ENCODE measurements at places on chromosomes 12 and 14.

GRCh38 chr14:51084962-51085361 lies 9.9 kb downstream of the TRIM9 start:
- no peak for DNase-seq

DNA sequence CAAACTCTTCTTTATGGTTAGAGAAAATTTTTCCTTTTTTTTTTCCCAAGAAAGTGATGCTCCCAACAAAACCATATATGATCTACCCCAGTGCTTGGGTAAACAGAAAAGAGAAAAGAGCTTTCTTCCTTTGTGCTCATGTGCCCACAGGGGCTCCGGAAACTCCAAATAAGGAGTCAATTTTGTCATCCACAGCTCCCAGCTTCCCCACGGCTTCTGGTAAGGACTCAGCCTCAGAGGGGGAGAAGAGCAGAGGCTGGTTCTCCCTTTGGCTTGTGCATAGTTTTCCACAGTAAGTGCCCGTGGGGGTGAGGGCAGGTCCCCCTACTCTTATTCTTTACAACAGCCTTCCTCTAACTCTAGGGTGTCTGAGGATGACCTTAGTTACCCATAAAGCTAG lies 13.3 kb upstream of the RGS6 start:
- DNase-seq = no peak

DNA sequence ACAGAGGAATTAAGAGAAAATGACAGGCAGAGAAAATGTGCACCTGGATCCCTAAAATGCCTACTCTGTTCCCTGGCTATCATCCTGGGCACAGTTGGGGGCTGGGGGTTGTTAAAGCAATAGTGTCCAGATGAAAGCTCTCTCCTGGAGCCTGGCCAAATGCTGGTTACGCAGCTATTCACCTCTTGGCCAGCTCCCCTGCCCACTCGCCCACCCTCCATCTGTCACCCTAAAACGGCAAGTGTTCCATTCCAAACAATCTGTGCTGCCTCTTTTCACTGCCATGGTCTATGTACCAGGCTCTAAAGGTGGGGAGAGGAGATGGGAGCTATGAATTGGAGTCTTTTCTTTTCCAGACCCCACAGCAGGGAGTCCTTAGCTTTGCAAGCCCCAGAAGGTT lies 24.7 kb upstream of the NPFF start:
- DNase-seq = no peak

DNA sequence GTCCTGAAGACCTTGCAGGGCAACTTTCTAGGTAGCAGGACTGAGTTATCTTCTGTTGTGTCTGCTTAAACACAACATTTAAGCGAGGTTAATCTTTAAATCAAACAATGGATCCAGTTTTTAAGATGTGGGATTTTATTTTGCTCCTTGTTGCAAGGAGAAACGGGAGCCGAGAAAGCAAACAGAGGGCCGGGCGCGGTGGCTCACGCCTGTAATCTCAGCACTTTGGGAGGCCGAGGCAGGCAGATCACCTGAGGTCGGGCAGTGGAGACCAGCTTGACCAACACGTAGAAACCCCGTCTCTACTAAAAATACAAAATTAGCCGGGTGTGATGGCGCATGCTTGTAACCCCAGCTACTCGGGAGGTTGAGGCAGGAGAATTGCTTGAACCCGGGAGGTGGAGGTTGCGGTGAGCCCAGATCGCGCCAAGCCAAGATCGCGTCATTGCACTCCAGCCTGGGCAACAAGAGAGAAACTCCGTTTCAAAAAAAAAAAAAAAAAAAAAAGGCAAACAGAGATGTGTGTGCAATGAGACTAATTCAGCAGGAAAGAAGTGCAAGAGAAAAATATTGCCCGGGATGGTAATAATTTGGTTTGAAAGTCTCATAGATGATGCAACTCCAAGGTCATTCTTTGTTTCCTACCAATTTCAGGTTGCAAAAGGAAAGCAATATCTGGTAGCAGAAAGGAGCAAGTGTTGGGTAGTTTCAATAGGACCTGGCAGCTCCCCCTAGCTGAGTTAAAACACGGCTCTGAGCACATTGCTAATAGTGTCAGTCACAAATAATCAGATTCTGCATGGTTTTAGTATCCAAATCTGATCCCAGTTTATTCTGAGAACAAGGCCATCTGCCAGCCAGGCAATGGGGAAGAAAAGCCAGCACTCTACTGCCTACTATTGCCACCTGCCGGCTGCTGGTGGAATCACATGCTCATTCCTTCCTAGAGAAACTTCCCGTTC lies 141.4 kb downstream of the PPM1H start:
- DNase-seq = peak; percentile 50

DNA sequence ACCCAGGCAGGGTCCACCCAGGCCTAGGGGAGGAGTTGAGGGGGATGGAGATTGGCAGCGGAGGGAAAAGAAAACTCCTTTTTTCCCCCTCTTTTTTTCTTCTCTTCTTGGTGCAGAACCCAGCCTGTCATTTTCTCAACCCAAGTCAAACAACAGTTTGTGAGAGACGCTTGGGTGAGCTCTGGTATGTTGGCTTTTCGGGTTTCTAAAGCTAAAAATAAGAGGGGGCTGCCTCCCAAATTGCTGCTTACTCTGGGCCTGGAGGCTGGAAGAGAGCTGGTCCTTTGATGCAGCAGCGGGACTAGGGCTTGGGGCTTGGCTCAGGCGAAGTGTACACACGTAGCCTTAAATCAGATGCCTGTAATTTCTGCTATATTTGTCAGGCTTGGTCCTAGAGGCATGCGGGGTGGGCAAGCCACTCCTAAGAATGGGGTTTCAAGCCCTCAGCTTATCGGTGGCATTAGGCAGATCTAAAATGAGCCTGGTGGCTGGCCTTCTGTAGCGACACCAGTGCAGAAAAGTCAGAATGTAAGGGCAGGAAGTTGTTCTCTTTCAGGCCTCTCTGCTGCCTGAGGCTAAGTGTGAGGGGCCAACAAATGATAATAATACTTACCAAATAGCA lies 816 bp upstream of the SLC8A3 start:
- no peak for DNase-seq

DNA sequence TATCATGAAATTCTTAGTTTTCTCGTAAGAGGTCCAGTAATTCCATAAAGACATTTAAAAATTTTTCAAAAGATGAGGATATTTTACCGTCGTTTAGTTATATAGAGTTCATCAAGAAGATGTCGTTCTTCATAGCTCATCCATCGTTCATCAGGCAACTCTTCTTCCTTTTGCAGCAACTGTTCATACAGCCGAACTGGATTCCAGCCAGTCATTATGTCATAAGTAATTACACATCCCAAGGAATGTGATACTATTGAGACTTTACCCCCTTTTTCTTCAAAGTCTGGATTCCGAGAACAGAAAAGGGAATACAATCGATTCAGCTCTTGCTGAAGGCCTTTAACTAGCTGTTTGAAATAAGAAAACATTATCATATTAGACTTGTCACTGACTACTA lies 90.3 kb downstream of the DDHD1 start:
- DNase-seq = no peak

DNA sequence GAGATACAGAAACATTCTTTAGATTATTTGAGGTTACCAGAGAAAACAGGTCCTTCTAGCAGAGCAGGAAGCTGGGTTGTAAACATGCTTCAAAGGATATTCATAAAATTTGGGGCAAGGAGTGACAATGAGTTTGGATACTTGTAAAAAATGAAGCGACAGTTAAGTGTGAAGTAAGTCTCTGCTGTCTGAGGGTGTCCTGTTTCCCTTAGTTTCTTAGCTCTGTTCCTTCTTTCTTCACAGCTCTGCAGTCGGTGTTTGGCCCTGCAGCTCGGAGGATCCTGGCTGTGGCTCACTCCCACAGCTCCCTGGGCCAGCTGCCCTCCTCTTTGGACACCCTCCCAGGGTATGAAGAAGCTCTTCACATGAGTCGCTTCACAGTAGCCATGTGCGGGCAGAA lies 10.8 kb downstream of the TMEM52B start:
- no peak for DNase-seq

- DNase-seq = no peak
These were observed 145.2 kb upstream of the TMCC3 start for GRCh38 chr12:94795520-94795919.

DNA sequence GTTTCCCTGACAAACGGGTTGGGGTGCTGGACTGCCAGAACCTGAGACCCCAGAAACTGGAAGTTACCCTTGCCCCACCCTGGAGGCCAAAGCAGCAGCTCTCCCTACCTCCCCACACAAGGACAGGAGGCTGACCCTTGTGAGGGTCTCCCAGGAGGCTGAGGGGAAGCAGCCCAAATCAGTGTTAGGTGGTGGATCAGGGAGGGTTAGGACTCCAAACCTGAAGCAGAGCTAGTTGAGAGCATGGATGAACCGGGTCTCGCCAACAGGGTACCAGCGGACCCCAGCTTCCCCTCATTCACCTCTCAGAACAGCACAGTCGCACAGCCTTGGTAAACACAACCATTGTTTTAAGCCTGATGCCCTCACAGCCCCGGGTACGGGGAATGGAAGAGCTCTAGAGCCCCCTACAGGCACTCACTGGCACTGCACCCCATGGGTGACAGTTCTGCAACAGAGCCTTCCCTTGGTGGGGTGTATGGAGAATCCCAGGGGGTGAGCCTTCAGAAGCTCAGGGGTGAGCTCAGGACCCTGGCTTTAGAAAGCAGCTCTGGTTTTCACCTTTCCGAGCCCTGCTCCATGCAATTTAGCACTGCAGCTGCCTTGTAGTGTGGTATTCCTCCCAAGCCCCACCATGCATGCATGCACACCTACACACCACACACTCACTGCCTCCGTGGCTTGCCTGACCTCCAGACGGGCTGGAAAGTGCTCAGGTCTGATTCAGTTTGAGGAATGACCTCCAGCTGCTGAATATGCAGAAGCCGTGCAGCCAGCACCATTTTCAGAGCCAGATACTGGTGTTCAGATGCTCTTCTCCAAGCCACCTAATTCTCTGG lies 11.2 kb downstream of the ESRRB start:
- peak; percentile 57 for DNase-seq

GRCh38 chr12:99381992-99382391 lies 265.6 kb upstream of the GARIN6 start:
- DNase-seq = no peak

GRCh38 chr12:18153826-18154225 lies 63.8 kb upstream of the RERGL start:
- DNase-seq = no peak

DNA sequence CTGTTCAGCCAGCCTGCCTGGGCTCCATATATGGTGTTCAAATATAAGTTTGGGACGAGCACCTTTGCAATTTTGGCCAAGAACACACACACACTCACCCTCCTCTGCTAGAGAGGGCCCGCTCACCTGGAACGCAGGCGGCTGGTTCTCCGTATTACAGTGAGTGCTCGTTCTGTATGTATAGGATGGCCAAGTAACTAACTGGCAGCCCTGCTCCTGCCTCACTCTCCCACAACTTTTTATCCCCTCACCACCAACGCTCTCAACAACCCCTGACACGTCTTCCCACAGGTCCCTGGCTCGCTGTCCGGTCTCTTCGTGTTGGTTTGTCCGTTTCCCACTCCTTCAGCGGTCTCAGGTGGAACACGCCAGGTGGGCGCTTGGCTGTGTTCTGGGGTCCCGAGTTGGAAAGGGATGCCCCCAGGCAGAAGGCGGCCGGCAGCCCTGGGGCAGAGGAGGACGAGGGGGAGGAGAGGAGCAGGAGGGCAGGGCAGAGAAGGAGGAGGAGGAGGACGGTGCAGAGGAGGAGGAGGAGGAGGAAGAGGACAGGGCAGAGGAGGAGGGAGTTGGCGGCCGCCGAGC lies 398 bp upstream of the MSRB3 start:
- DNase-seq = no peak

- peak; percentile 86 for DNase-seq
These were observed 77.8 kb downstream of the VCPKMT start for GRCh38 chr14:50038398-50039119.

DNA sequence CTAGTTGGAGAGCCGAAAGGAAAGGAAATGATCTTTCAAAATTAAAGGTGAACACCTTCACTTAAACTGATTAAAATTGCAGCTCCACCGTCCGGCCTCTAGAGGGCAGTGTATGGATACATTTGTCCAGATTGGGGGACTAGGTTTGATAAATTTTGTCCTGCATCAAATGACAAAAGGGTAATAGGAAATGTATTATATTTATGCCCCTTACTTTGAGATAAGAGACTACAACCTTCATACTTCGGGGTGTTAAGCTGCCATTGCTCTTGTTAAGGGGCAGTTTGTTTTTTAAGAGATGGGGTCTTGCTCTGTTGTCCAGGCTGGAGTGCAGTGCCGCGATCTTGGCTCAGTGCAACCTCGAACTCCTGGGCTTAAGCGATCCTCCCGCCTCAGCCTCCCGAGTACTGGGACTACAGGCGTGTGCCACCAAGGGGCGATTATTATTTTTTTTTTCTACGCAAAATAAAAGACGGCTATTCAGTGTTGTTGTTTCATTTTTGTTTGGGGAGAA lies 818 bp upstream of the SUOX start:
- peak; percentile 54 for DNase-seq

DNA sequence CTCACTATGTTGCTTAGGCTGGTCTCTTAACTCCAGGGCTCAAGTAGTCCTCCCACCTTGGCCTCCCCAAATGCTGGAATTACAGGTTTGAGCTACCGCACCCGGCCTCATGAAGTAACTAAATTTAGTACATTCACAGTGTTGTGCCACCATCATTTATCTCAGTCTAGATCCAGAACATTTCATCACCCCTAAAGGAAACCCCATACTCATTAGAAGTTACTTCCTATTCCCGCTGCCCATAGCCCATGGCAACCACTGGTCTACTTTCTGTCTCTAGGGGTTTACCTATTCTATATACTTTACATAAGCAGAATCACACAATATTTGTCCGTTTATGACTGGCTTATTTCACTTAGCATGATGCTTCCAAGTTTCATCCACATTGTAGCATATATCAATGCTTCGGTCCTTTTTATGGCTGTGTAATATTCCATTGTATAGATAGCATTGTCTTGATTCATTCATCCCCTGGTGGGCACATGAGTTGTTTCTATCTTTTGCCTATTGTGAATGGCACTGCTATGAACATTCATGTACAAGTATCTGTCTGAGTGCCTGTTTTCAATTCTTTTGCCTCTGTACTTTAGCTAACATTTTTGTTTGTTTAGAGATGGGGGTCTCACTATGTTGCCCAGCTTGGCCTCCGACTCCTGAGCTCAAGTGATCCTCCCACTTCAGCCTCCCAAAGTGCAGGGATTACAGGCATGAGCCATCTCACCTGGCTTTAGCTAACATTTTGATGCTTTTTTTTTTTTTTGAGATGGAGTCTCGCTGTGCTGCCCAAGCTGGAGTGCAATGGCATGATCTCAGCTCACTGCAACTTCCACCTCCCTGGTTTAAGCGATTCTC lies 10.2 kb upstream of the SH2B3 start:
- DNase-seq = no peak

DNA sequence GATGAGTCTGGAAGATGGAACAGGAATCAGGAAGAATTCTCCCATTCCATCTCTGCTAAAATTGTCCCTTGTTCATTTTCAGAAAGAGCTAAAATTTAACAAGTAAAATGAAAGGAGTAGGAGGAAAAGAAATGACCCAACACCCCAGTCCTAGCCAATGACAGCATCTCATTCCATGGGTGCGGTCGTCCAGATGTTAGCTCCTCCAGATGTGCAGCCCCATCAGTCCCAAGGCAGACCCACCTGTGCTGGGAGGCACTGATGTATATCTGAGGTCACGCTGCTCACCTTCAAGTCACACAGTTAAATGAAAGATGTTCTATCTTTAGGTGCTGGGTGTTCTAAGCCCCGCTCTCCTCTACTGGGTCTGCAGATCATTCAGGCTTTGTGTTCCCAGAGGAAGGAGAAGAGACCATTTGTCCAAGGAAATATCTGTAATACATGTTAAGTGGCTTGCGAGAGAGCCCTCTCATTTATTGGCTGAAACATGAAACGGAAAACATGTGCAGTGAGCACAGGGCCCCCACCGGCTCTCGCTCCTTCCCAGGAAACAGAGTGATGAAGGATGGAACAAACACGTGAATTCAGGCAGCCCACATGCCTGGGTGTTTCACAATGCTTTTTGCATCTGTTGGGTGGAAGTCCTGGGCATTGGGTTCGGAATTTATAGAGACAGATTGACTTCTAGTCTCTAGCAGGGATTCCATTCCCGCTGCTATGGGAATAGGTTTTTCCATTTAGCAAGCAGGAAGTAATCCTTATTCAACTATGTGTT lies 294.6 kb downstream of the NUAK1 start:
- DNase-seq = no peak
